ENCODE measurements at places on chromosomes 2 and 18. TPM values are rescaled to one million over a fixed set of nuclear protein-coding genes. Genes with fewer than 3 reads are reported as not detected.
A peak's percentile ranks its signal among the peaks of the same experiment; 100 is the strongest.

The CFC1 gene
- not detected for total RNA-seq

The LOXHD1 gene
- 0.26 TPM for total RNA-seq

The PRSS56 gene
- not detected for total RNA-seq

GRCh38 chr18:73199151-73199550 is 331.4 kb upstream of the NETO1 start:
- no peak for DNase-seq

- peak; percentile 56 for DNase-seq
Observed at GRCh38 chr2:207768168-207768865, 1.4 kb downstream of the FZD5 start.

Data from activated naive CD8-positive, alpha-beta T cell treated with anti-CD3 and anti-CD28 coated beads, Interleukin-2, amount 10 ng/mL, durations not matched to agents 7 days and 5 days (primary cell).